ENCODE measurements at places on chromosomes 2 and 18. TPM values are rescaled to one million over a fixed set of nuclear protein-coding genes. Genes with fewer than 3 reads are reported as not detected.

DNA sequence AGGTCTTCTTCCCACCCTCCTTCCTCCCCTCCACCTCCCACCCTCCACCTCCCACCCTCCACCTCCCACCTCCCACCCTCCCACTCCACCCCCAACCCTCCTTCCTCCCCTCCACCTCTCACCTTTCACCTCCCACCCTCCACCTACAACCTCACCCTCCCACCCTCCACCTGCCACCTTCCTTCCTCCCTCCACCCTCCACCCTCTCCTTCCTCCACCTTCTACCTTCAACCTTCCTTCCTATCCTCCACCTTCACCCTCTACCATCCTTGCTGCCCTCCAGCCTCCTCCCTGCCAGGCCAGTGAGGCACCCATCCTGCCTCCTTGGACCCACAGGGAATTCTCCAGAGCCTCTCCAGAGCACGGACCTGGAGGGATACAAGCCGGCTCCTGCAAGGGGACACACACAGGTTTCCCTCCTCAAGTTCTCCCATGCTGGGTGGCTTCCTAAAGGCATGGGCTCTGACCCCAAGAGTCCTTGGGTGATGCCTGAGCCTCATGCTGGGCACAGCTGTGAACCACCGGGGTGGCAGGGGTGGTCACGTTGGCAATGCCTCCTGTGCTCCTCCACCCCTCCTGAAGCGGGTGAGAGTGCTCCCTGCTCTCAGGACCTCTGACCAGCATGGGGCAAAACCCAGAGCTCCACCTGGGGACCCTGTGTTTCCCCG is 293.0 kb downstream of the NDUFA10 start:
- DNase-seq, result no peak

- no peak for DNase-seq
These were observed 648.0 kb downstream of the SLC4A3 start for GRCh38 chr2:220275454-220275853.

DNA sequence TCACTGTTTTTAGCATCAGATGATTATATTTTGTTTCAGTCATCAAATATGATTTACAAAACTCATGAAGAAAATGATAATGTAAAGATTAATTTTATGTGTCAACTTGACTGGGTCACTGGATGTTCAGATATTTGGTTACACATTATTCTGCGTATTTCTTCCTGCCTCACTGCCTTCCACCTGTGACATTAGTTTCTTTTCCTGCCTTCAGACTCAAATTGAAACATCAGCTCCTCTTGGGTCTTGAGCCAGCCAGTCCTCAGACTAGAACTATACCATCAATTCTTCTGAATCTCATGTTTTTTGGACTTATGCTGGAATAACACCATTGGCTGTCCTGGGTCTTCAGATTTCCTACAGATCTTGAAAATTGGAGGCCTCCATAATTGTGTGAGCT is 96.7 kb downstream of the ZNF385B start:
- no peak for DNase-seq

- DNase-seq, result no peak
These were observed 9.6 kb downstream of the GDF7 start for GRCh38 chr2:20676353-20677215.

DNA sequence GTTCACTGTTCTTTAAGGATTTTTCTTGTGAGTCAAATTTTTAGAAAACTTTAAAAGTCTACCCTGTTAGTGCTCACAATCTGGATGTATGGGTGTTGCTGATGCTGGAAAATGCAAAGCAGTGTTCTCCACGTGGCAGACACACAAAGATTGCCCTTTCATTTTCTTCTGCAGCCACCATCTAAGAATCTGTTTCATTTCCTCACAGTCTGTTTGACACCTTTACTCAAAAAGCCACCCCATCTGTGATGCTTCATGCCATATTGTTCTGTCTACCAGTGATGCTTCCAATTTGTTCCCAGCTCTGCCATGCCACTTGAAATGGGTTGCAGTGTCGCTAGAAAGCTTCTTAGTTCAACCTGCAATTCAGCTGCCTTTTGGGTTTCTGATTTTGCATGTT is 464.2 kb upstream of the UBE2E3 start:
- no peak for DNase-seq

The ZSWIM2 gene
- not detected for total RNA-seq

DNA sequence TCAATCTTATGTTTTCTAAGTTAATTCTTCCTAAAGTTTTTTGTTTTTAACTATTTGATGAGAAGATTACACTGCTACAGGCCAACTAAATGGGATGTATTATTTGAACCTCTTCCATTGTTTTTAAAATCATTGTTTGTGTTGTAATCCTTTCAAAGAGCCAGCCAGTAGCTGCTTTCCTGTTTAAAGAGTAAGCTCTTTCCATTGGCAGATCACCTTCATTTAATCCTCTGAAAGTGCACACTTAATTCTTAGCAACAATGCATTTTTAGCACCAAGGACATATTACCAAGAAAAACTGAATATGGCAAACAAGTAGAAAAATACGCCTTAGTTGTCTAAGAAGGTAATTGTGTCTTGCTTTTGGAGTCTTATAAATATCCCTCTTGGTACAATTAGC is 54.0 kb downstream of the MEIS1 start:
- no peak for DNase-seq

DNA sequence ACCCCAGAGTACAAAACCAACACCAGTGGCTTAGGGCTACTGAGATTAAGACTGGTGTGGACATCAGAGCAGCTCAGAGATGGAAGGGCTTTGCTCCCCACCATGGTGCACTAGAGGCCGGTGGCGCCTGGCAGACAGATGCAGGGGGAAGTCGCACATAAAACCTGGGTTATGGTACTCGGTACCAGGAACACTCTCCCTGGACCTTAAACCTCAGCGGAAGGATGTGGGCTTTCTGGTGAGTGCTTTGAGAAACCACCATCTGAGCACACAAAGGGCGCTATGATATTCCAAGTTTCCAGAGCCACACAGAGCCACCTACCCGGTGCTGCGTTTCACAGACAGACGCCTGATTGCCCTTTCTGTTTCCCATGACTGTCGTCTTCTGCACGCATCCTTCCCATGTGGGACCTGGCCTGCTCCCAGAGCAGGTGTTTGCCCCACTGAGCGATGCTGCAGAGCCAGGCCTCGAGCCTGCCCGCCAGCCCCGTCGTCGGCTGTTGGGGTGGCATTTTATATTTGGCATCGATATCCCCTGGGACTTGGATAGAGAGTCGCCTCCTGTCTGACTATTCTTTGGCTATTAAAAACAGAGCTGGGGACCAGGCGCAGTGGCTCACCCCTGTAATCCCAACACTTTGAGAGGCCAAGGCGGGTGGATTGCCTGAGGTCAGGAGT is 89.5 kb upstream of the ODC1 start:
- no peak for DNase-seq

GRCh38 chr18:13614641-13615288 is 111.6 kb downstream of the FAM210A start:
- DNase-seq, result no peak

The CAPN10 gene
- 10.9 TPM for total RNA-seq

The MMADHC gene
- total RNA-seq, result 92.2 TPM

The PAIP2B gene
- total RNA-seq, result 14.3 TPM

The CLEC4F gene
- 0.10 TPM for total RNA-seq

GRCh38 chr2:208047840-208048239 is 22.5 kb upstream of the PLEKHM3 start:
- no peak for DNase-seq

- no peak for DNase-seq
These were observed 304.8 kb downstream of the RND3 start for GRCh38 chr2:150182566-150183235.

DNA sequence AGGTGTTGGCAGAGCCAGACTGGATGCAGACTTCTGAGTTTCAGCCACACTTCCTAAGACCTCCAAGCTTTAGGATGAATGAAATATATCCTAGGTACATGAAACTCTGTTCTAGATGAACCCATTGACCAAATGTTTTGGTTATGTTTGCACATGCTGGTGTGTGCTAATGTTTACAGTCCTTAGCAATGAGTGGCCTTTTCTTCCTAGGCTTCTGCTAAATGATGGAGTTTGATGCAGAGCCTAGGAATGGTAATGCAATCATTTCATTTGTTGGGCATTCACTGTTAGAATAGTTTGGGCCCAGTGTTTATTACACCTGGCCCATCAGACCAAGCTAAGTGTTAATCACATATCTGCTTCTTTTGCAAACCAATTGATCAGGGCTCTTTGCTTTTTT is 464.7 kb downstream of the MEIS1 start:
- DNase-seq, result no peak

DNA sequence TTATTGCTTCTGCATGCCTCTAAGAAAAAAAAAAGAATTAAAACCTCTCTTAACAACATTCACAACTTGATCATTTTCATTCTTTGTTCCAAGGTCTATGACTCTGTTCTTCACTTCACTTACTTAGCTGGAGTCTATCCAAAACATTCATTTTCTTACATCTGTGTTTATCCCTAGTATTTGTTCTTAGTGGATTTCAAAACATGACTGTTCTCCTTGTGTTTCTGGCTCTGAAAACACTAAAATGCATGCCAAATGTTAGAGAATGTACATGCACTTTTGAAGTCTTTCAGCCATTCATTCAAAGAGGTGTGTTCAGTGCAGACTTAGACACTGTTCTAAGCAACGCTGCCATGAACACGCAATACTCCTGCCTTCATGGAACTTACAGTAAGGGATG is 138.8 kb downstream of the CNTNAP5 start:
- no peak for DNase-seq

DNA sequence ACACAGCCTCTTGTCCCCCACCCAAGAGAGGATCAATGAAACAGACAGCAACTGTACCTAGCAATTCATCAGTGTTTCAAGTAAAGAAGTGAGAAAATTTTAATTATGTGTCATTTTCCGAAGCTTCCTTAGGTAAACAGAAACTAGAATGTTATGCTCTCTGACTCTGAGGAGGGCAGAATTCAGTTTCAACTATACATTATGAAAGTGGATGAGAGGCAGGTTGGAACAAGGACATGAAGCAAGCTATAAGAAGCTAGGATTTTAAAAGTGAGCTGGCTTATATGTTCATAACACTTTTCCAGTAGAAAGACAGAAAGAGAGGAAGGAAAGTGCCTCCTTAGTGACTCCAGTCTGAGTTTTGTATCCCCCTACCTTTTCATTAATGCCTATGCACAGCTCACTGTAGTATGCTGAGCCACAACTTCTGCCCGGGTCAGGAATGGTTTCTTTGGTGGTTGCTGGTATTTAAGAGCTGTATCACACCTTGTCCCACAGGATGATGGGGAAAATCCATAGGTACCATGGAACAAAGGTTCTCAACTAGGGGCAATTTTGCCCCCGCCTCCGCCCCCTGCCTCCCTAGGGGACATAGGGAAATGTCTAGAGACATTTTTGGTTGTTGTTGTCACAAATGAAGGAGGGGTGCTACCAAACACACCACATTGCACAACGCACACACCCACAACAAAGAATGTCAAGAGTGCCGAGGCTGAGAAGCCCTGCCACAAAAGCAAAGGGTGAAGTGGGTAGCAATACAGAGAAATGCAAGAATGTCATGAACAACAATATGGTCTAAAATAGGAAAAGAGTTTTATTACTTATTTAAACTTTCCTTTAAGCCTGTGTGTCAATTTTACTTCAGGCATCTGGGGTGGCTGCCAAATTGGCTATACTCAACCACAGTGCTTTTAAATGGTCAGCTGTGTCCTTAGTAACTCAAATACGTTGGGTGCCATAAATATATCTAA is 161.0 kb upstream of the ZFP36L2 start:
- DNase-seq, result no peak

DNA sequence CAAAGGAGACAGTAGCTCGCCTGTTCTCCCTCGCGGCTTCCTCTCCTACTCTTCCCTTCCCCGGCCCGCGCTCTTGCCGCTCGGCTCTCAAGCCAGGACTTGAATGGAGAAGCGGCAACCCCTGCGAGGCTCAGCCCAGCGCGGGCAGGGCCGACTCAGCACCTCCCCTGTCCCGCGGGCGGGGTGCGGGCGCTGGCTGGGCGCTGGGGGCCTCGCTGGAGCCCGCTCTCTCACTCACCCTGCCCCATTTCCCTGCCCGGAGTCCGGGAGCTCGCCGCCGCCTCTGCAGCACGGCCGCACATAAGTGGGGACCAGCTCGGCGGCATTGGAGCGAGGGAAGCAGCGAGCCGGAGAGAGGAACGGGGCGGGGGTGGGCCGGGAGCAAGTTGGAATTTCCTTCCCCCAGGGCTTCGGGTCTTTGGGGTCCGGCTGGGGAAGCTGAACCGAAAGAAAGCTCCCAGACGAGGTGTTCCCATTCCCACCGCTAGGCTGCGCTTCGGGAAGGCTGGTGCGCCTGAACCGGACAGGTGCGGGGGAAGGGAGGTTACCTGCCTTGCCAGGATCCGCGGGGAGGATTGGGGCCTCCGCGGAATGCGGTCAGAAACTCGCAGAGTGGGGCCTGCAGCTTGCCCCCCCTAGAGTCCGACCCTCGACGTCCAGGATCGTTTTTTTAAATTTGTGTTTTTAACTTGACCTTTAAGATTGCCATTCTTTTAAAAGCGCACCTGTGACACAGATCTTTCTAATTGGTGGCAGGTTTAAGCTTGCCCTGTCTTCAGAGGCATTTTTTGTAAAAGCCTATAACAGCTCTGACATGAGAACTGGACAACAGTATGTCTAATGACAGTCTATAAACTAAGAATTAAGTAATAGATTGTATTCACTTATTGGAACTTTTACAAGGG is at the start of gene COBLL1:
Gene COBLL1 (minus strand): TSS at position 105 of the 905 bp plus-strand sequence. CDS start 627 bp downstream, outside the sequence.
- peak; percentile 67 for DNase-seq

DNA sequence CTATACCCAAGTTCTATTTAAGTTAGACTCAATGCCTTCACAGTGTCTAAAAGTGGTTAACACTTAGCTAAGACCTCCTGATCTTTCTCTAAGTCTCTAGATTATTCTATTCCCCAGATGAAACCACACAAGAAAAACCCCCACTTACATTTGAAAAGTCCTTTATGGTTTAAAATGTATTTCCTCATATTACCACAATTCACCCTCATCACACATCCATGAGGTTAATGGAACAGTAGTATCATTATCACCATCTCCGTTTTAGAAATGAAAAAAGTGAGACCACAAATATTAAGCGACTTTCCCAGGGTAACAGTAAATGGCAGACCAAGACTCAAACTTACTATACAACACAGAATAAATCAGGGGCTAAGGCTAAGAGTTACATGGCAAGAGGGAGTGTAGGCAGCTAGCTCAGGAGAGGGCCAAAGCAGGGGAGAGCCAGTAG is 28.6 kb downstream of the EPG5 start:
- DNase-seq, result no peak

The ECEL1 gene
- total RNA-seq, result 0.30 TPM

GRCh38 chr2:178238750-178239149 is 44.4 kb downstream of the OSBPL6 start:
- DNase-seq, result no peak

- DNase-seq, result no peak
These were observed 58.7 kb downstream of the RBKS start for GRCh38 chr2:27831279-27832050.

The LRATD1 gene
- total RNA-seq, result 27.8 TPM

The SCRN3 gene
- 18.2 TPM for total RNA-seq

GRCh38 chr2:134600208-134600607 is 118.6 kb downstream of the TMEM163 start:
- no peak for DNase-seq

GRCh38 chr18:77161383-77161782 is 28.8 kb upstream of the MBP start:
- DNase-seq, result no peak
